ENCODE measurements at places on chromosomes 1 and 21.

DNA sequence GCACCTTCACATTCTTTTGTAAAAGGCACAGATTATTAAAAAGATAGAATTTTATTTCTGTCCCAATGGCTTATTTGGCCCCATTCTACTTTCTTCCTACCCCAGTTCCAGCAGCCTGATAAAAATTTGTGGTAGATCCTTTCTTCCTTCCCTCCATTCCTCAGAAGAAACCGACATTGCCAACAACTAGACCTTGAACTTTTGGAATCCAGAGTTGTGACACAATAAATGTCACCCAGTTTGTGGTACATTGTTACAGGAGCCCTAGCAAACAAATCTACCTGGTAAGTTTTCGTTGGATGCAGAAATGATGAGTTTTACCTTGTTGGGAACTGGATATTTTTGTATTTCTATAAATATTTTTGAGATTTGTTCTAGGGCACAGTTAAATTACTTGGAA, 141.6 kb upstream of the IVNS1ABP start:
- no peak for DNase-seq

- no peak for DNase-seq
Measured at GRCh38 chr1:73517603-73518191, 680.3 kb downstream of the LRRIQ3 start.

- no peak for DNase-seq
Measured at GRCh38 chr1:82018319-82018718, 217.6 kb downstream of the ADGRL2 start.

GRCh38 chr1:112033439-112034120, 44.1 kb upstream of the KCND3 start:
- no peak for DNase-seq

DNA sequence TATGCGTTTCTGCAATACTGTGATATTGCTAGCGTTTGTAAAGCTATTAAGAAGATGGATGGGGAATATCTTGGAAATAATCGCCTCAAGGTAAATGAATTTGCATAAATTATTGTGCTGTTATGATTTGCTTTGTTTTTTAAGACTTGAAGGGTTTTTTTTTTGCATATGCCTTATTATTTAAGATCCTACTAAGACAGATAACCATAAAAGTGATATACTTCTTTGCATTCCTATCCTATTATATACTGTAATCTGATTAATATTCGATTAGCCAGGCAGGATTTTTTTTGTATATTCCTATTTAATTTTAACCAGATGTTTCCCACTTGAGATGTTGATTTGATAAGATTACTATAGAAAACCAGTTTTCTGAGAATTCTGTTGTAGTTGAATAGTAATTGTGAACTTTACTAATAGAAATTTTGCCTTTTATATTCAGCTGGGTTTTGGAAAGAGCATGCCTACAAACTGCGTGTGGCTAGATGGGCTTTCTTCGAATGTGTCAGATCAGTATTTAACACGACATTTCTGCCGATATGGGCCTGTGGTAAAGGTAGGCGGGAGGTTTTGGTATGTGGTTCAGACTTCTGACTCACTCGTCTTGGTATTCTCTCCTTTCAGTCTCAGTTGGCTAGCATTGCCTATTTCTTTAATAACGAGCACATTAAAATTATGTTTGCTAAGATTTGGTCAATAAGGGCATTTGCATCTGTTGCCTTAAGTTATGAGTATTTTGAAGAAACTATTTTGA, 56.8 kb downstream of the ZBTB17 start:
- DNase-seq, result peak; percentile 85

- peak; percentile 90 for DNase-seq
Measured at GRCh38 chr1:94713472-94714141, 106.5 kb upstream of the SLC44A3 start.
